Naive thymus-derived CD8-positive, alpha-beta T cell (primary cell): ENCODE measurements at places on chromosomes 16 and 17. TPM values are rescaled to one million over a fixed set of nuclear protein-coding genes. Genes with fewer than 3 reads are reported as not detected.

The KRTAP17-1 gene
- not detected for polyA plus RNA-seq

The MYL11 gene
- 4.2 TPM for polyA plus RNA-seq

The KRTAP4-3 gene
- polyA plus RNA-seq: not detected

The WFIKKN1 gene
- not detected for polyA plus RNA-seq

The CES5A gene
- polyA plus RNA-seq: not detected
